Kidney (tissue), 22 donors: ENCODE measurements at places on chromosomes 12 and 14. TPM values are rescaled to one million over a fixed set of nuclear protein-coding genes. Genes with fewer than 3 reads are reported as not detected.

DNA sequence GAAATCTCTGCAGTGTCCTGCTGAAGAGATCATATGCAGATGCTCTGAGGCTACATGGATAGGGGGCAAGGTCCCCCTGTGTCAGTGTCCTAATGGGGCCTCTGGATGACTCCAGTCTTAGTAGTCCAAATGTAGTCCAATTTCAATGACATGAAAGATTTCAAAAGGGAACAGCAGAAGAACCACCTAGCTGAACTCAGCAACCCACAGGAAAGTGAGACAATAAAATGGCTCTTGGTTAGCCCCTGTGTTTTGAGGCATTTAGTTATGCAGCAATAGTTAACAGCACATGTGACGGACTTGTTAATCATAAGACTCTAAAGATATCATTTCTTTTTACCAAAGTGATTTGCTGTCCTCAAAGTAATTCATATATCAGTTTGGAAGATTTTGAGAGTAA, 22.7 kb downstream of the CCDC198 start:
- H3K4me3 ChIP-seq, result no peak overlapping the region
- no peaks in the 10 kb centered on the region for H3K27me3 ChIP-seq
- no peaks in the 10 kb centered on the region for H3K36me3 ChIP-seq
- H3K4me1 ChIP-seq, result no peaks in the 10 kb centered on the region

DNA sequence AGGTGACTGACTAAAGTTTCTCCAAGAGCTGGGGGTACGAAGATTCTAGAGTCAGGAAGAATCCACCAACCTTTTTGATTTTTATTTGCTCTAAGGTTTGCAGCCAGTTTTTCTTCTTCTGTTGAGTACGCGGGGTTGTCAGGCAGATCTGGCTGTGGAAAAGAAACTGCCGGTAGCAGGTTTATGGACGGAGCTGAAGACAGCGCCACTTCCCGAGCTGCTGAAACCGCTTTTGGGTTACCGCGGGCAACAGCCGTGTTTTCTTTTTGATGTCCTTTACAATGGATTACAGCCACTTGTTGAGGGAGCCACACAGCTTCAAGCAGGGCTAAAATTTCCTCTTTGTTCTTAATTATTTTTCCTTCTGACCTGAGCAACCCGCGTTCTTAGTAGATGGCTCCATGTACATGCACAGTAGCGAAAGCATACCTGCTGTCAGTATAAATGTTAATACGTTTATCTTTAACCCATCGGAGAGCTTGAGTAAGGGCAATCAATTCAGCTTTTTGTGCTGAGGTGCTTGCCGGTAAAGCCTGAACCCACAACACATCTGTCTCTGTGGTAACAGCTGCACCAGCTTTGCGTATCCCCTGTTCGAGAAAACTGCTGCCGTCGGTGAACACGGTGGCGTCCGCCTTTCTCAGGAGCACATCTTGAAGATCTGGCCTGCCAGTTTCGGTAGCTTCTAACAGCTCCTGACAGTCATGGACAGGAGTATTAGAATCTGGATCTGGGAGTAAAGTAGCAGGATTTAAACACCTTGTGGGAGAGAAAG, 674.3 kb downstream of the TMEM121 start:
- no peak overlapping the region for H3K27ac ChIP-seq
- no peaks in the 10 kb centered on the region for H3K27me3 ChIP-seq
- no peak overlapping the region for H3K4me3 ChIP-seq

DNA sequence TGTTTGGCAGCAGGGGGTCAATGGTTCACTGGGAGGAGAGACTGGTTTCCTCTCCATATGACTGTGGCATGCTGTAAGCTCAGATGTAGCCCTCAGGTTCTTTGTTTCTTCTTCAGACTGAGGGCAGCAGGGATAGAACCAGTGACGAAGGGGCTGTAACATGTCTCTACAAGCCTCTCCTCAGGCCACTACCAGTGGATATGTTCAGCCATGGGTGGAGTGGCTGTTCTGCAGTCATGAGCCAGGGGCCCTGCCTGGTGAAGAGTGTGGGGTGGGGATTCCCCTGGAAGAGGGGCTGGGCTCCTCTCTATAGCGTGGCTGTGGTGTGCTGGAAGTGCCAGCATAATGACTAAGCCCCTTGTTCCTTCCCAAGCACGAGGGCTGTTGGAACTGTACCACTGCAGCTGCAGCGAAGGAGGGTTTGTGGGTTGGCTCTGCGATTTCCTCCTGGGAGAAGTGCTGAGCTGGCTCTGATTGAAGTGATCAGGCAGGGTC, 55.8 kb downstream of the CMAS start:
- no peak for DNase-seq
- no peak overlapping the region for H3K4me3 ChIP-seq
- no peaks in the 10 kb centered on the region for H3K27me3 ChIP-seq
- no peaks in the 10 kb centered on the region for H3K4me1 ChIP-seq
- H3K36me3 ChIP-seq, result no peaks in the 10 kb centered on the region

- H3K4me1 ChIP-seq, result peaks cover 3% of the 10 kb centered on the region
- H3K27me3 ChIP-seq, result no peaks in the 10 kb centered on the region
- DNase-seq, result no peak
- H3K27ac ChIP-seq, result no peak overlapping the region
- H3K4me3 ChIP-seq, result no peak overlapping the region
- H3K36me3 ChIP-seq, result no peaks in the 10 kb centered on the region
Measured at GRCh38 chr14:20675669-20676068, 8.7 kb upstream of the RNASE4 start.

DNA sequence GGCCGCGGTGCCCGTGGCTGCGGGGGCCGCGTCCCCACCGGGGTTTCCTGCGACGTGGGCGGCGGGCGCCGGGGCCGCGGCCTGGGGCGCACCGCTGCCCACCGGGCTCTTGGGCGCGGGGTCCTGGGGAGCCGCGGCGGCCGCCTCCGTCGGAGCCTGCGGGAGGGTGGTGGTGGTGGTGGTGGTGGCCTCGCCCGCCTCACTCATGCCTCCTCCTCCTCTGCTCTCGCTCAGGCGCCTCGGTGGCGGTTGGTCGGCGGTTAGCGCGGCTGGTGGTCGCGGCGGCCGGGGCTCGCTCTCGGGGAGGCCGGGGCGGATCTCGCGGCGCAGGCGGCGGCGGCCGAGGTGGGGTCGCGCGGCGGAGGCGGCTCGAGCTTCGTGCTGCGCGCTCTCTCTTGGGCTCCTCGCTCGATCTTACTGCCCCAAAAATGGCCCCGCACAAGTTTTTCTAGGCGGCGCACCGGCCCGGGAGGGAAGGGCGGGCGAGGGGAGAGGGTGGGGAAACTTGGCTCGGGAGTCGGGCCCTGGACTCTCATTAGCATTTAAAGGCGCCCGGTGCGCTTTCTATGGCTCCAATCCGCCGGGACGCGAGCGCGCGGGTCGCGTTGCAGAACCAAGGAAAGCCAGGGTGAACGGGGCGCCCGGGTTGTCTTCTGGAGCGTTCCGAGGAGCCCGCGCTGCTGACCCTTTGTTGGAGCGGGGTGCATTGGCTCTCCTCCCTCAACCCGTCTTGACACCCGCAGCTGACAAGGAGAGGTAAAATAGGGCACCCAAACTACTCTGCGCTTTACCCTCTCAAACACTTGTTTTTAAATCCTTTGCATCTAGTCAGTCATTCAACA, at the start of gene YBX3:
Gene YBX3, minus strand, starts transcription at position 419 of the 842 bp plus-strand sequence. Its CDS starts 212 bp downstream, at position 207.
- H3K27me3 ChIP-seq, result no peaks in the 10 kb centered on the region
- H3K27ac ChIP-seq, result peak within 1 kb of the TSS; percentile 97
- H3K4me3 ChIP-seq, result peak within 1 kb of the TSS; percentile 69
- H3K36me3 ChIP-seq, result no peaks in the 10 kb centered on the region

The TAS2R14 gene
- 3.9 TPM for total RNA-seq

DNA sequence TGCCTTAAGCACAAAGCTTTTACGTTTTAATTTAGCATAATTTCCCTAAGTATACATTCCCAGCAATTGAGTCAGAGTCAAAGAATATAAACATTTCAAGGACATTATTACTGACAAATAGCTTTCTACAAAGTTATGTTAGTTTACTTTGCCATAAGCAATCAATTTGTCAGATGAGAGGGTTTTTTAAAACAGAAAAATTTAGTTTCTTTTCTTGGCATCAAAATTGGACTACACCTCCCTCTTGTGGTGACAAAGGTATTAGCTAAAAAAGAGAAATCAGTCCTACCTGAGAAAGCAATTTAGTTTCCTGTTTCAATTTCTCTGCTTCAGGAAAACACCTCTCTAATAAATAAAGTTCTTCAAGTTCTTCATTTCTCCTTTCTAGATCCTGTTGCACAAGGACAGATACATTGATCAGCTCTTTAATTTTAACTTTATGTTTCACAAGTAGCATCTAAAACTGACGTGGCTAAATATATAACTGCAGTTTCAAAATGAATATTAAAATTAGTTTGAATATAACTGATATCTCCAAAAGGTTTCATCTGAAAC, 39.9 kb downstream of the DNAI7 start:
- H3K27ac ChIP-seq, result no peak overlapping the region
- H3K27me3 ChIP-seq, result no peaks in the 10 kb centered on the region
- no peak overlapping the region for H3K4me3 ChIP-seq
- H3K4me1 ChIP-seq, result no peaks in the 10 kb centered on the region

DNA sequence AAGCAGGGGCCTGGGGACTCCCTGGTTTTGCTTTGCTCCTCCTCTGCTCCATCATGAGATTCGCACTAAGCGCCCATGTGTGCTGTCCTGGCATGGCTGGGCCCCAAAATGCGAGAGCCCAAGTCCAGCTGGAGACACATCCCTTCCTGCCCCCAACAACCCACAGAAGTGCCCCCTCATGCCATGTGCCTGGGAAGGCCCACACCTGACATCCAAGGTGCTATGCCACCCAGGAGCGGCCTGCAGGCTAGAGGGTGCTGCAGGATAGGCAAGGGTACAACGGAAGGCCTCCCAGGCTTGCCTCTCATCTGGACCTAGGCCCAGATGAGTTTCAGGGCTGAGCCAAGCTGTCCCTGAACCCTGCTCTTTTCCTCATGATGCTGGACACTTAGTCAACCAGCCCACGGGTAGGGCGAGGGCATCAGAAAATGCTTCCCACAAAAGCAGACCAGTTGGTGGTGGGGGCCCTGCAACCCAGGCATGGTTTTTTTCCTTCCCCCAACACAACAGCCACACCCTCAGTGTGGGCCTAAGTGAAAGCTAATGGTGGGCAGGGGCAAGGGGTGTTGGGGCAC, 13.2 kb upstream of the KRT80 start:
- no peak overlapping the region for H3K27ac ChIP-seq
- DNase-seq, result peak; percentile 36
- no peaks in the 10 kb centered on the region for H3K36me3 ChIP-seq
- H3K4me3 ChIP-seq, result no peak overlapping the region
- H3K4me1 ChIP-seq, result peaks cover 4% of the 10 kb centered on the region

- no peaks in the 10 kb centered on the region for H3K27me3 ChIP-seq
- no peaks in the 10 kb centered on the region for H3K4me1 ChIP-seq
- no peaks in the 10 kb centered on the region for H3K36me3 ChIP-seq
- no peak overlapping the region for H3K27ac ChIP-seq
- no peak overlapping the region for H3K4me3 ChIP-seq
Measured at GRCh38 chr14:79306546-79306945, 904.8 kb downstream of the DIO2 start.

DNA sequence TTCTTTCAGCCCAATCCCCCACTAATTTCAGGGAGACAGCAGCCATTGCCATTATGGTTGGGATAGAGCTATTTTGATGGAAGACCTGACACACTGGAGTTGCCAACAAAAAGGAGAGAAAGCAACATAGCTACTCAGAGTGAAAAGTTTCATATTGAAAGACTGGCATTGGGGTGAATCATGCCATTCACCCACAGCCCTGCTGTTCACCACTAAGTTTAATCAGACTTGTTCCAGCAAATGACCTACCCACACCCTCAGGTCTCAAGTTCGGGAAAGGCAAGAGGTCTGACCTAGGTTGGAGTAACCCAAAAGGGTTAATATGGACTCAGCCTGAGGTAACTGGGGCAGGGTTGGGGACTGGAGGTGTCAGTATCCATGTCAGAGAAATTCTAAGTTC, 169.2 kb downstream of the PAWR start:
- DNase-seq, result no peak
- no peaks in the 10 kb centered on the region for H3K27me3 ChIP-seq
- H3K36me3 ChIP-seq, result no peaks in the 10 kb centered on the region
- no peak overlapping the region for H3K27ac ChIP-seq
- H3K4me1 ChIP-seq, result peaks cover 11% of the 10 kb centered on the region

- no peak for DNase-seq
- no peaks in the 10 kb centered on the region for H3K27me3 ChIP-seq
- H3K4me1 ChIP-seq, result peaks cover 8% of the 10 kb centered on the region
- no peaks in the 10 kb centered on the region for H3K36me3 ChIP-seq
- H3K4me3 ChIP-seq, result no peak overlapping the region
Measured at GRCh38 chr14:23171222-23171975, 12.1 kb downstream of the SLC7A8 start.

- no peaks in the 10 kb centered on the region for H3K27me3 ChIP-seq
- no peak for DNase-seq
- H3K27ac ChIP-seq, result no peak overlapping the region
- H3K36me3 ChIP-seq, result no peaks in the 10 kb centered on the region
- no peak overlapping the region for H3K4me3 ChIP-seq
Measured at GRCh38 chr12:92000597-92000996, 145.0 kb downstream of the BTG1 start.

The KRT72 gene
- total RNA-seq, result not detected

DNA sequence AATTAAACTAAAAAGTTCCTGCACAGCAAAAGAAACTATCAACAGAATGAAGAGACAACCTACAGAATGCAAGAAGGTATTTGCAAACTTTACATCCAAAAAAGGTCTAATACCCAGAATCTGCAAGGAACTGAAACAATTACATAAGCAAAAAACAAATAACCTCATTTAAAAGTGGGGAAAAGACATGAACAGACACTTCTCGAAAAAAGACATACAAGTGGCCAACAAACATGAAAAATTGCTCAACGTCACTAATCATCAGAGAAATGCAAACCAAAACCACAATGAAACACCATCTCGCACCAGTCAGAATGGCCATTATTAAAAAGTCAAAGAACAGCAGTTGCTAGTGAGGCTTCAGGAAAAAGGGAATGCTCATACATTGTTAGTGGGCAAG, 15.2 kb downstream of the PDE6H start:
- H3K4me1 ChIP-seq, result no peaks in the 10 kb centered on the region
- no peaks in the 10 kb centered on the region for H3K27me3 ChIP-seq
- DNase-seq, result no peak
- no peak overlapping the region for H3K4me3 ChIP-seq
- H3K36me3 ChIP-seq, result no peaks in the 10 kb centered on the region

DNA sequence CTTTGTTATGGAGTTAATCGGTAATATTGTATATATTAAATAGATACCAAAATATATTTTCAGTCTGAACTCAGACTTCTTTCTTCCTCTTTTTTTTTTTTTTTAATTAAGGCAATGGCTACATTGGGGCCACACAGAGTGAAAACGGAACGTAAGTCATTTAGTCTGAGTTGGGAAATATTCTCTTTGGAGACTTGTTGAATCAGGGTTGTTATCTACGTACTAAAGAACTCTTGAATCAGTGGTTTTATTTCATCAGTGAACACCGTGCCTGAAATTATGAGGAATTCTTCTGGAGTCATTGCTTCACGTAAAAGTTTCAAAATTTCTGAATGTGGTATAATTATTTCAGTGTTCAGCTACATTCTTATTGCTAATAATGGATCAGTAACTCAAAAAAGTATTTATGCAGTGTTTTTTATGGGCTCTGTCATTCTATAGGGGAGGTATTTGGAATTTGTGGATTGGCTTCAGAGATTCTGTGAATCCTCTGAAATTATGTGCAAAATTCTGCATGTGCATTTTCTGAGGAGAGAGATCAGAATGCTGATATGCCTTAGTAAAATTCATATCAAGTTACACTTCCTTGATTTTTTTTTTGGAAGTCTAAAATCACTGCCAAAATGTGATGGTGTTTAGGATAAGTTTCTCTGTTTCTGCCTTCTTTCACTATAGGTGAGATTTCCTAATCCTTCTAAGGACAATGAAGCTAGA, 39.6 kb downstream of the BRMS1L start:
- no peaks in the 10 kb centered on the region for H3K4me1 ChIP-seq
- H3K27me3 ChIP-seq, result no peaks in the 10 kb centered on the region
- H3K27ac ChIP-seq, result no peak overlapping the region
- DNase-seq, result no peak
- no peak overlapping the region for H3K4me3 ChIP-seq

The WNT1 gene
- total RNA-seq, result not detected

GRCh38 chr14:84202486-84202885, 1327.5 kb upstream of the FLRT2 start:
- H3K4me1 ChIP-seq, result no peaks in the 10 kb centered on the region
- no peak overlapping the region for H3K27ac ChIP-seq
- DNase-seq, result no peak
- no peaks in the 10 kb centered on the region for H3K36me3 ChIP-seq
